ENCODE measurements at places on chromosomes 7 and 10. TPM values are rescaled to one million over a fixed set of nuclear protein-coding genes. Genes with fewer than 3 reads are reported as not detected.
A peak's percentile ranks its signal among the peaks of the same experiment; 100 is the strongest.

Gene C10orf88
- total RNA-seq: 9.1 TPM

DNA sequence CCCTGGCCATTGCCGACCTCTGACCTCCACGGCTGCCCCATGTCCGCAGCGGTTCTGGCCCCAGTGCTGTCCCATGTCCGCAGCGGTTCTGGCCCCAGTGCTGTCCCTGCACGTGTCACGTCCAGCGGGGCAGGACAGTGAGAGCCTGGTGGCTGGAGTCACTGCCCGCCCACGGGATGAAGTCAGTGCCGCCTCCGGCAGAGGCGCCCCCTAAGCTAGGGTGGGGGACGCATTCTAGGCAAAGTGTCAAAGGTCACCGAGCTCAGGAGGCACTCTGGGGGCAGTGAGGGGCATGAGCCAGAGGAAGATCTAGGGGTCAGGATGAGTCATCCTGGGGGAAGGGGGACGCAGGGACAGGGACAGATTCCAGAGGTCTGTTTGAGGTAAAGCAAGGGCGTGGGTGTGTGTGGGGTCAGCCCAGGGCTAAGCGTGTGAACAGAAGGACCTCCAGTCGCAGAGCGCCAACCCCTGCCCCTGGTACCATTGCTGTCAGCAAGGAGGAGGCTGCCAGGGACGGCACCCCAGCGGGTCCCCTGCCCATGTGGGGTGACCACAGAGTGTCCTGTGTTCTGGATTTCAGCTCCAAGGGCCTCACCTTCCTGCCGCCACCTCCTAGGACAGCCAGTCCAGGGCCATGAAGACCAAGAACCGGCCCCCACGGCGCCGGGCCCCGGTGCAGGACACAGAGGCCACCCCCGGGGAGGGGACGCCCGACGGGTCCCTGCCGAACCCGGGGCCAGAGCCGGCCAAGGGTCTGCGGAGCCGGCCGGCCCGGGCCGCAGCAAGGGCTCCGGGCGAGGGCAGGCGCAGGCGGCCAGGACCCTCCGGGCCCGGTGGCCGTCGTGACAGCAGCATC, 665 bp downstream of the BHLHA15 start:
- H3K27ac ChIP-seq: no peak overlapping the region
- H3K27me3 ChIP-seq: no peaks in the 10 kb centered on the region
- H3K4me3 ChIP-seq: peak overlapping the region; percentile 33
- no peaks in the 10 kb centered on the region for H3K4me1 ChIP-seq
- H3K36me3 ChIP-seq: peaks cover 7% of the 10 kb centered on the region

- DNase-seq: no peak
- no peak overlapping the region for H3K4me3 ChIP-seq
- no peaks in the 10 kb centered on the region for H3K27me3 ChIP-seq
- H3K4me1 ChIP-seq: no peaks in the 10 kb centered on the region
- H3K36me3 ChIP-seq: peaks cover 2% of the 10 kb centered on the region
Measured at GRCh38 chr7:65809259-65809981, 63.5 kb upstream of the VKORC1L1 start.

- no peak for DNase-seq
- no peaks in the 10 kb centered on the region for H3K36me3 ChIP-seq
- H3K27me3 ChIP-seq: no peaks in the 10 kb centered on the region
- peaks cover 3% of the 10 kb centered on the region for H3K4me1 ChIP-seq
Measured at GRCh38 chr7:154776350-154776749, 226.6 kb downstream of the PAXIP1 start.

Gene KAT6B
- 24.2 TPM for total RNA-seq

GRCh38 chr10:107913317-107914294, 749.1 kb upstream of the SORCS1 start:
- H3K27me3 ChIP-seq: peaks cover 8% of the 10 kb centered on the region
- no peak overlapping the region for H3K4me3 ChIP-seq
- H3K27ac ChIP-seq: no peak overlapping the region
- no peaks in the 10 kb centered on the region for H3K4me1 ChIP-seq
- no peaks in the 10 kb centered on the region for H3K36me3 ChIP-seq

DNA sequence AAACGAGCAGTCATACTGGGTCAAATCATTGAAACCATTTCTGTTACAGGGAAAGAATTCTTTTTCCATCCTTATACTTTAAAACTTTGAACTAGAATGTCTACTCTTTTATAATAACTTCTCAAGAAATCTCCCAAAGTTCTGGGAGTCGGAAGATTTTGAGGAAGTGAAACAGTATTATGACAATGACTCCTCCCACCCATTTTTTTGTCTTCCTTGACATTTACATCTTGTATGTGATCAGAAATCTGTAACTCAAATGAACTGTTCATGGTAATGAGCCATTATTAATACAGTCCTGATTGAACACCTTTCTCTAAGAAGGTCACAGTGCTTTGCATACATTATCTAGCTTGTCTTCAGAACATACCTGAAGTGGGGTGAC, 227.4 kb downstream of the CELF2 start:
- H3K4me3 ChIP-seq: no peak overlapping the region
- peaks cover 40% of the 10 kb centered on the region for H3K4me1 ChIP-seq
- H3K27me3 ChIP-seq: no peaks in the 10 kb centered on the region
- H3K36me3 ChIP-seq: peaks cover 44% of the 10 kb centered on the region
- no peak overlapping the region for H3K27ac ChIP-seq

GRCh38 chr10:121864168-121864567, 63.7 kb downstream of the ATE1 start:
- H3K27ac ChIP-seq: no peak overlapping the region
- no peak overlapping the region for H3K4me3 ChIP-seq
- H3K27me3 ChIP-seq: no peaks in the 10 kb centered on the region
- peaks cover 20% of the 10 kb centered on the region for H3K36me3 ChIP-seq

GRCh38 chr10:42875388-42875755, 92.8 kb downstream of the BMS1 start:
- no peaks in the 10 kb centered on the region for H3K4me1 ChIP-seq
- no peak for DNase-seq
- H3K4me3 ChIP-seq: no peak overlapping the region

DNA sequence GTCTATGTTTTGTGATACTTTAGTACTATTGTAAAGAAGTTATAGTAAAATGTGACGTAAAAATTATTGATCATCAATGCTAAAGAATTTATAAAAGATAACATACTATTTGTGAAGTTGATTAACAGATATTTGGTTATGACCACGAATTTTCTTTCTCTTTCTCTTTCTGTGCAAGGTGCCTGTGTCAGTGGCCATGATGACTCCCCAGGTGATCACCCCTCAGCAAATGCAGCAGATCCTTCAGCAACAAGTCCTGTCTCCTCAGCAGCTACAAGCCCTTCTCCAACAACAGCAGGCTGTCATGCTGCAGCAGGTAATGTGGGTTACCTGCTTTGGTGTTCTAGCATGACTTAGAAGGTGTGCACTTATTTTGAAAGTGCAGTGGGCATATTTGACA, 213.7 kb downstream of the FOXP2 start:
- no peak for DNase-seq
- H3K4me3 ChIP-seq: no peak overlapping the region
- no peaks in the 10 kb centered on the region for H3K27me3 ChIP-seq

- DNase-seq: no peak
- no peaks in the 10 kb centered on the region for H3K27me3 ChIP-seq
Measured at GRCh38 chr10:5492322-5492855, 7.0 kb downstream of the CALML5 start.

DNA sequence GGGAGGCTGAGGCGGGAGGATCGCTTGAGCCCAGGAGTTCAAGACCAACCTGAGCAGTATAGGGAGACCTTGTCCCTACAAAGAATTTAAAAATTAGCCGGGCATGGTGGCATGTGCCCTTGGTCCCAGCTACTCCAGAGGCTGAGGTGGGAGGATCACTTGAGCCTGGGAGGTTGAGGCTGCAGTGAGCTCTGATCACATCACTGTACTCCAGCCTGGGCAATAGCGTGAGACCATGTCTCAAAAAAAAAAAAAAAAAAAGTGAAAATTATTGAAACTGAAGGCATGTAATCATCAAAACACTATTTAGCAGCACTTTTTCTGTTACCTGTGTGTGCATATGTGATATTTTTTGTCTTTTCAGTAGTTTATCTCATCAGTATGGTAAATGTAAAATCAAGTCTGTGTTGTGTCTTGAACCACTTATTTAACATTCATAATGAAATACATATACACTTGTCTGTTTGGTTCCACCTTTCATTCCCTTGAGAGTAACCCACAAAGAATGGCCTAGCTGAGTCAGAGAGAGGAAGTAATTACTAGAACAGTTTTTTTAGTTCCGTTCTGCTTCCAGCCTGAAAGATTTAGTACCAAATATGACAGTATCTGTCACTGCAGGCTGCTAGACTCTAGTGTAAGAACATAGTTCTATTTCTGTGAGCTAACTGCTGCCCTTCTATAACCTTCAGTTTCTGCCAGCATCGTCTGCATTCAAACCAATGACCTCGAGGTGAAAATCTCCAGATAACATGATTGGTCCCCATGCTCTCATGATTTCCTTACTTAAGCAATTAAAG, 68.6 kb downstream of the MMRN2 start:
- H3K36me3 ChIP-seq: peaks cover 5% of the 10 kb centered on the region
- peaks cover 13% of the 10 kb centered on the region for H3K4me1 ChIP-seq
- peak overlapping the region; percentile 73 for H3K27ac ChIP-seq
- no peak overlapping the region for H3K4me3 ChIP-seq

DNA sequence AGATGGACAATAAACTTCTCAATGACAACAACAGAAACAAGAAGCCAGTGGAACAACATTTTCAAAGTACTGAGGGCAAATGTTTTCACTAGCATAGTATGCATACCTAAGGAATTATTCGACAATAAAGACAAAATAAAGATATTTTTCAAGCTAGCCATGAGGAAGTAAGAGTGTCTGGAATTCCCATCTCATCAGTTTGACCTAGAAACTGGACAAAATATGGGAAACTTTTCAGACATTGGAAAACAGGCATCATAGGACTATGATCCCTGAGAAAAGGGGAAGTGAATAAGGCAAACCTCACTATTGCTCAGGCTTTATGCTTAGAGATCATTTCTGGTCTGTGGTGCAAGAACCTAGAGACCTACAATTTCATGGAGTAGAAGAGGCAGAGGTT, 86.3 kb downstream of the OAT start:
- H3K36me3 ChIP-seq: no peaks in the 10 kb centered on the region
- H3K27ac ChIP-seq: no peak overlapping the region
- DNase-seq: no peak
- peaks cover 7% of the 10 kb centered on the region for H3K27me3 ChIP-seq
- no peaks in the 10 kb centered on the region for H3K4me1 ChIP-seq
- H3K4me3 ChIP-seq: no peak overlapping the region

- H3K4me1 ChIP-seq: peaks cover 33% of the 10 kb centered on the region
- no peak for DNase-seq
- H3K27me3 ChIP-seq: peaks cover 12% of the 10 kb centered on the region
- H3K4me3 ChIP-seq: peak overlapping the region; percentile 56
Measured at GRCh38 chr7:5557920-5558401, 134.3 kb upstream of the TNRC18 start.

GRCh38 chr10:102418622-102419268, at the start of gene PSD:
Gene PSD, minus strand, starts transcription at chr10:102418785. Its CDS starts 1,747 bp downstream, at chr10:102417038.
- H3K27ac ChIP-seq: peak within 1 kb of the TSS; percentile 9
- peaks cover 4% of the 10 kb centered on the region for H3K36me3 ChIP-seq
- H3K27me3 ChIP-seq: peaks cover 23% of the 10 kb centered on the region
- H3K4me3 ChIP-seq: peak within 1 kb of the TSS; percentile 93

Gene LRIT1
- not detected for total RNA-seq

- no peaks in the 10 kb centered on the region for H3K4me1 ChIP-seq
- peaks cover 7% of the 10 kb centered on the region for H3K27me3 ChIP-seq
- H3K4me3 ChIP-seq: no peak overlapping the region
- no peak for DNase-seq
Measured at GRCh38 chr7:141242568-141242967, 168.7 kb downstream of the TMEM178B start.

DNA sequence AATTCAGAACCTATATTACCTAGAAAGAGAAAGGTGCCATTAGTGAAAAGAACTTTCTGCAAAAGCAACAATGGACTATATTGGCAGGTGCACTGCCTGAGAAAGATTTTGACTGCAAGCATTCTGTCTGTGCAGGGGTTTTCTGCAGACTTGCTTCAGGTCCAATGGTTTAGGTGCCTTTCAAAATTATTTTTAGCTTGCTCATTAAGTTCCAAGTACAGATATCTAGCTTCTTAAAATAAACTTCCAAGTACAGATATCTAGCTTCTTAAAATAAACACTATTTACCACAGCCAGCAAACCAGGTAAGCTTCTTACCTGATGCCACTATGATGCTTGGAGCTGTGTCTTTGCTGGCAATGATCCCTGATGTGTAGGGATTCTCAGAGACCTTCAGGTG, 485.2 kb downstream of the SORCS1 start:
- H3K27me3 ChIP-seq: no peaks in the 10 kb centered on the region
- no peaks in the 10 kb centered on the region for H3K36me3 ChIP-seq
- H3K27ac ChIP-seq: no peak overlapping the region
- DNase-seq: no peak
- no peaks in the 10 kb centered on the region for H3K4me1 ChIP-seq

DNA sequence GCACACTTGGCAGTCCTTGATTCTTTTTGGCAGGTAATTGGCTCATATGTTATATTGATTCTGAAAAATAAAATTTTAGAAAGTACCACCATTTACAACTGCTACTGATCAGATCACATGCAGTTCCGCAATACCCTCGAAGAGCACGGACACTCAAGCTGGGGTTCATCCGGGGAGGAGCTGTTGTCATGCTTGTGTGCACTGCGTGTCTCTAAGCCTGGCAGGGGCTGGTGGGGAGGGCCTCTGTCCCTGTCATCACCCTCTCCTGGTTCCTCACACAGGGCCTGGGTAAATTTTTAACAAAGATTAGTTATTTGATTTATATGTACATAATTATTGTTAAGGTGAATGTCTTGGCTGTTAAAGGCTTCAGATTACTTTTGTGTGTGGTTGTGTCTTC, 45.2 kb downstream of the TRRAP start:
- H3K36me3 ChIP-seq: peaks cover 86% of the 10 kb centered on the region
- DNase-seq: no peak
- H3K27ac ChIP-seq: no peak overlapping the region
- H3K4me3 ChIP-seq: no peak overlapping the region
- H3K4me1 ChIP-seq: no peaks in the 10 kb centered on the region

- no peak overlapping the region for H3K4me3 ChIP-seq
- H3K27ac ChIP-seq: no peak overlapping the region
- no peaks in the 10 kb centered on the region for H3K27me3 ChIP-seq
- no peaks in the 10 kb centered on the region for H3K36me3 ChIP-seq
Measured at GRCh38 chr7:122550545-122550944, 148.4 kb downstream of the RNF133 start.

DNA sequence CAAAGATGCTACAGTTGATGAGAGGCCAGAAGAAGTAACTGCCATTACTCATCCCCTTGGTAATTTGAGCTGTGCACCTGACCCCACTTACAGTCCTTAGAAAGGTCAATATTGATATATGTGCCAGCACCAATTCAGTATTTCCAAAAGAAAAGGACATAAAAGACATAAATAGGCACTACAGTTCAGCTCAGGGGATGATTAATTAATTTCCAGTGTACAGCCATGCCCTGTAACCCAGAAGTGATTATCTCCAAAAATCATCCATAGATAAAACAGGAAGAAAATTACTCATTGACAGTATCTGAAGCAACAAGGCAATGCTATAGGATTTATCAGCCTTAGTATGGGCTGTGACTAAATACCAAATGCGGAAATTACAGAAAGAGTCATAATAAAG, 82.4 kb downstream of the PHYHIPL start:
- no peak for DNase-seq
- H3K4me1 ChIP-seq: no peaks in the 10 kb centered on the region
- no peak overlapping the region for H3K27ac ChIP-seq
- H3K4me3 ChIP-seq: no peak overlapping the region
- no peaks in the 10 kb centered on the region for H3K36me3 ChIP-seq
